Tibial nerve (tissue), 4 donors: ENCODE measurements at places on chromosomes 4 and X.

DNA sequence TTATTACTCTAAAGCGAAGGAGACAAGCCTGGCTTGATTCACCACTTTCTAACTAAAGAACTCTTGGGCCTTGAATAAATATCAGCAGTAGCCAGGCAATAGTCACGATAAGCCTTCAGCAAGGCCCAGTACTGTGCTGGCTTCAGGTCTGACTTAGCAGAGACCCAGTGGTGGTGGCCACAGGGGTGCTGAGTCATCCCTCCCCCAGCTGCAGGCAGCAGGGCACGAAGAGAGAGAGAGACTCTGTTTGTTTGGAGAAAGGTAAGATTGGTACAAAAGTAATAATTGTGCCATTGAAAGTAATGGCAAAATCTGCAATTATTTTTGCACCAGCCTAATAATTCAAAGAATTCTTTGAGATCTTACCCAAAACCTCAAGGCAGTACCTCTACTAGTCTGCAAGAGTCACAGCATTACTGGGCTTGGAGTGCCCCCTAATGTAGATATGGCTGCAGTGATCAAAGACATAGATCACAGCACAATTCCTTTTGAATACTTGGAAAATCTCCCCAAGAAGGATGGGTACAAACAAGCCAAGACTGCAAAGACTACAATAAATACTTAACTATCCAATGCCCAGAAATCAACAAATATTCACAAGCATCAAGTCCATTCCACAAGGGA, 159.5 kb upstream of the USP38 start:
- no peak for DNase-seq

GRCh38 chr4:180060159-180060889, 2182.9 kb upstream of the TENM3 start:
- DNase-seq: no peak

DNA sequence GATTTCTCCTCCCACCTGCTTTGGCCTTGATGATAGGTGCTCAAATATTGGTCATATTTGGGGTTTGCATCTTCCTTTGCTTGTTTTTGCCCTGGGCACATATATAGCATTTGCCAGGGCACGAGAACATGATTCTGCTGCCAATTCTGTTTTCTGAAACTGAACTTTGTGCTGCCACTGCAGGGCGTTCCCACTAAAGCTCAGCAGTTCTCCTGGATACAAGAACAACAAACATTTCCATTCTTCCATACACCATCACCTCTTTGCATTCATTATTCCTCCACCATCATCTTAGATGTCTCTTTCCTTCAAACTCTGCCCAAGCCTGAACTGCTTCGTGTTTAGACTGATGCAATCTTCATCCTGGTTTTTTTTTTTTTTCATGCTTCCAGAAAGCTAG, 36.3 kb upstream of the GATB start:
- no peak for DNase-seq

DNA sequence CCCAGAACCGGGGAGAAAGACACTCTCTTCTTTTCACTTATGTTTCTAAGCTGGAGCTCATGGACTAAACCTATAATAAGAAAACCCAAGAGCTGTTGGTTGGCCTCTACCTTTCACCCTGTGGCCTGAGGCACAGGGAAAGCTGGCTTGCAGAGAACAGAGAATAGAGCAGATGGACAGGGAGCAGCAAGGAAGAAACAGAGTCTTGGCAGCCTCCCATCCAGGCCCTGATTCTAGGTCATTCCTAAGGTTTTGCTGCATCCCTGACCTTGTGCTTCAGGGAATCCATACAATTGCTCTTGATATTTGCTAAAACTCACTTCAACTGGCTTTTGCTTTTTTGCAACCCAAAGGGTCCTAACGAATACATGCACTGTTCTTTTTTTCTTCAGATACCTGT, 87.8 kb downstream of the SMIM20 start:
- no peak for DNase-seq

DNA sequence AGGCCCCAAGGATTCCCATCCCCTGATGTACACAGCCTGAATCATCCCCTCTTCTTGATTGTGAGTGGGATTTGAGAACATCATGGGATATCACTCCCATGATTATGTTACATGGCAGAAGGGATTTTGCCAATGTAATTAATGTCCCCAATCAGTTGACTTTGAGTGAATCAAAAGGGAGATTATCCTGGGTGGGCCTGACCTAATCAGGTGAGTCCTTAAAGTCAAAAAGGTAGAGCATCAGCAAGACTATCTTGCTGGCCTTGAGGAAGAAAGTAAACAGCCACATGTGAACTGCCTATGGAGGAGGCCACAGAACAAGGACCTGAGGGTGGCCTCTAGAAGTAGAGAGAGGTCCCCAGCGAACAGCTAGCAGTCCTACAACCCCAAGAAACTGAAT, 203.1 kb upstream of the ATP6AP2 start:
- DNase-seq: no peak

- no peak for DNase-seq
These were observed 311.8 kb downstream of the PPP3CA start for GRCh38 chr4:101035487-101035886.

- DNase-seq: no peak
These were observed 285.5 kb downstream of the PDGFC start for GRCh38 chr4:156686120-156686519.

- DNase-seq: peak; percentile 11
These were observed 40.0 kb upstream of the TEX13A start for GRCh38 chrX:105260291-105261043.

- no peak for DNase-seq
These were observed 22.5 kb downstream of the FAM241A start for GRCh38 chr4:112167794-112168193.

GRCh38 chr4:95092766-95093165, 335.0 kb downstream of the BMPR1B start:
- peak; percentile 19 for DNase-seq

DNA sequence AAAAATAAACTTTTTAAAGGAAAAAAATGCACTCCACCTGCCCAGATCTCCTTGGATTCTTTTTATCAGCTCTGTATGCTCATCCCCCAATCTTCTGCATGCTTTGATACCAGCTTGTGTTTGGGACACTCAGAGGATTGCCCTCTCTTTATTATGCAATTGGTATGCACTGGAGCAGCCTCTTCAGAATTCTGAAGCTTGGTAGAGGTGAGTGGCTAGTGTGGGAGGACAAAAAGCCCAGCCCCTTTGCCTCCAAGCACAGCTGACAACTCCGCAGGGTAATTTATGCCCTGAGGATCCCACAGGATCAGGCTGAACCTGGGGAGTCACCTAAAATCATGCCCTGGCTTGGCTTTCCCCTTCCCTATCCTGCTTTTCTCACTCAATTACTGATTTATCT, 16.7 kb downstream of the IL21 start:
- DNase-seq: no peak

DNA sequence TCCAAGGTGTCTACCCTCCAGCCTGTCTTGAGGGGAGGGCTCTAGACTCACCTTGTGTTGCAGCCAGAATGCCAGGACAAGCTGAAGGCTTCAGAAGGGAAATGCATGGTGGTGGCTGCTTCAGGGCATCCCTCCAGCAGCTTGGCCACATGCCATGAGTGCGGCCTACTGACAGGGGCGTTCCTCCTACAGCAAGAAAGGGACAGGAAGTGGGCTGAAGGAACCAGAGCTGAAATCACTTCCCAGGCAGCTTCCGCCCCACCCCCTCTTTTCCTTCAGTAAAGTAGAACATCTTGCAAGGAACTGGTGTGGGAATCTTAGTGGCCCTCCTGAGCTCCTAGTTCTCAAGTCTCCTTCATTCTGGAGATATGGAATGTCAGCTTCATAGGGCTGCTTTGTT, 167.5 kb upstream of the DGKK start:
- no peak for DNase-seq

- DNase-seq: no peak
These were observed 24.4 kb downstream of the SPACA5B start for GRCh38 chrX:48154796-48155195.

DNA sequence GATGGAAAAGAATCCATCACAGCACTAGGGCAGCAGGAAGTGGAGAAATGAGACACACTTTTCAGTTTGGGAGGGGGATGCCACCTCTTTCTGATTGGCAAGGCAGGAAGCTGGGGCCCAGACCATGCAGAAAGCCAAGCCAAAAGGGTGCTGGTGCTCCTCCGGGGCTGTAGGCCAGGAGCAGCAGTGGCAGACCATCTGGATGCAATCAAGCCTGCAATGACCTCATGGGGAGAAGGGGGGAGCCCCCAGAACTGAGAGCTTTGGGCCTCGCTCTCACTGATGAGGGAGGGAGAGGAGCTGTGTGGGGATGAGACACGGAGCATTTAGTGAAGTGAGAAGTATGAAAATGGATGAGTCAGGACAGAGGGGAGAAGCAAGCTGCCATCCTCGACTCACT, 141.3 kb upstream of the NALF2 start:
- DNase-seq: no peak

DNA sequence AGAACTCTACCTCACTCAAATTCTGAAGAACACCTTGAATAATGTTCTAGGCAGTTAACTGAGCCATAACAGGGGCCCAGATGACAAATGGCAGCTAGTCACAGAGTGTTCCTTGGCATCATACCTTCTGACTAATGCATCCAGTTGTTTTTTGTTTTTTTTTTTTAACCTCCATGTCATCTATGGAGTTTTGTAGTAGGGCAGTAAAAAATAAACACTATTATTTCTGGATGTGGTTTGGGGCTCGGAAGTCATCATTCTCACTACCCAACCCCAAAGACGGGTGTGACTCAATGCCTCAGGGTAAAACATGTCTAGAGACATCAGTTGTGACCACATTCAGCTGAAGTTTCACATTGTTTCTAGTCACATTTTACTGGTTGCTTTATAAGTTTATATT, 31.2 kb upstream of the MCF2 start:
- DNase-seq: no peak

DNA sequence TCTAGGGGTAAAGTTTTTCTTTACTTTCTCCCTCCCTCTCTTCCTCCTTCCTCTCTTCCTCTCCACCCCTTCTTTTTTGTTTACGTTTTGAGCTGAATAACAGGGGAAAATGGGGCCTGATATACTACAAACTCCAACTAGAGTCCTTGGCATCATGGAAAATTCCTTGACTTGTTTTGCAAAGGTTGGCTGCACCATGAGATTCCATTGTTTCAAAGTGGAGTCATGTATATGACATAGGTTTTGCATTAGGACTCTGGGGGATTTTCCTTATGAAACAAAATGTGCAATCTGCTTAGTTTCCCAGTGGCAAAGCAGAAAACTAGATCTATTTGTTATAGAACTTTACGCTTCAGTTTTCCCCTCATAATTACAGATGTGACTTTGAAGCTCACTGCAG, 233.5 kb upstream of the PGRMC2 start:
- no peak for DNase-seq

DNA sequence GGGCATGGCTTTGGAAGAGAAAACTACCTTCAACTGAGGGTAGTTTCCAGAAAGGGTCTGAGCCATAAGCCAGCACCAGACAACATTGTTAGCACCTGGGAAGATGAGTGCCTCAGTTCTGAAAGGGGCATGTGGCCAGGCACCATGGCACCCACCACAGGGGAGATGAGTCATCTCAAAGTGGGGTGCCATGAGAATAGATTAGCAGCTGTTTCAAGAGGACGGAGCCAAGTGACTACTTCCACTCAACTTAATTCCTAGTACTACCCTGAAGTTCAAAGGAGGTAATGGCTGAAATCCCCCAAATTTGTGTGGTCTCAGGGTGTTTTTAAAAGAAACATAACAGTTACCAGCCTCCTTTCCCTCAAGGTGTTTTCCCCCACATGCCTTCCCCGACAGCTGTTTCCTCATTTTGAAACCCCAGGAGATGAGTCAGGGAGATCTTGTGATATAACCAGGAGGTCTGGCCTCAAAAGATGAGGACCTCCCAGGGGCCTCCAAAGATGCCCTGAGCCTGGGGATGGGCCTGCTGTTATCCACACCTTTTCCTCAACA, 27.8 kb upstream of the FTHL17 start:
- DNase-seq: no peak

- DNase-seq: no peak
These were observed 179.7 kb upstream of the TET2 start for GRCh38 chr4:104967034-104967401.

DNA sequence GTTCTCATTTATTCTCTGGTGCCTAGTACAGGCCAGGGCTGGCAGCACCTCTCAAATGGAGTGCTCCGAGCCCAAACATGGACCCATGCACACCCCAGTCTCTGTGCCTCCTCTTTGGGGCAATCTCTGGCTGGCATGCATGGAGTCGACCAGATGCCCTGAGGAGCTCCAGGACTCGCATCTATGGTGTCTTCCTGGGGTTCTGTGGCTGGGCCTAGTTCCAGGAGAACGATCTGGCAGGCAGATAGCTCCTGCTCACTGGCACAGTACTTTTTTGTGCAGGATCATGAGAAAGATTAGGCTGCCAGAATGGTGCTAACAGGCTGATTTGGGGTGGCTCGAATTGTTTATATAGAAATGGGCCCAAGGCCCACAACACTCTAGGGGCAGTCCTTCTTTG, 72.0 kb upstream of the PJA1 start:
- DNase-seq: no peak

DNA sequence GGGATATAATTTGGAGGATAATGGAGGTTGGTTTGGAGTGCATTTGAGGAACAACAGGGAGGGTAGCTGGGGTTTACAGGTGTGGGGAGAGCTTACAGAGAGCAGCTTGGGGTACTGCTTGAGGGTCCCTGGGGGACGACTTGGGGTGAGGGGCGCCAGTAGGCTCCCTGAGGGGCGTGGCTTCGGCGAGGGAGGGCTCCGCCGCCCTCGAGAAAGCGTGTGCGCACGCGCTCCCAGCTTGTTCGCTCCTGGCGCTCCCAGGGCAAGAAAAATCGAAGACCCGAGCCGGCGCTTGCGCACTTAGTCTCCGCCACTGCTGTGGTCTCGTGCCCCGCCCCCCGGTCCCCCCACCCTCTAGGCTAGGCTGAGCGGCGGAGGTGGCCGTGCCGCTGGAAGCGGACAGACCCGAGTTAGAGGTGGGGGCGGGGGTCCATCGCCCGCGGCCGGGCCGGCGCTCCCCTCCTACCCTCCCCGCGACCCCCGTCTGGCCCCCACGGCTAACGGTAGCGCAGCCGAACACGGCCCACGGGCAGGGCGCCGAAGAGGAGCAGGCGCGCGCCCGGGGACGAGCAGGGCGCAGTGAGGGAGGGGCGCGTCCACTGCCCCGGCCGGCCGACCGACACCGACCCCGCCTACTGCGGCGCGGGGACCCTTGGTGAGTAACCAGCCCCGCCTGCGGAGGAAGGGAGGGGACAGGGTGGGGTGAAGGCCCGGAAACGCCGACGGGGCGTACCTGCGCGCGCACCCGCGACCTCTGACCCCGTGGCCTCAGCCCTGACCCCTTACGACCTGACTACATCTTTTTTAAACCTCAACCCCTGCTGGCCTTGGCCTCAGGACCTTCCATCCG, 5.4 kb upstream of the CCDC120 start:
- no peak for DNase-seq

GRCh38 chr4:77849278-77849965, 13.2 kb upstream of the MRPL1 start:
- no peak for DNase-seq

DNA sequence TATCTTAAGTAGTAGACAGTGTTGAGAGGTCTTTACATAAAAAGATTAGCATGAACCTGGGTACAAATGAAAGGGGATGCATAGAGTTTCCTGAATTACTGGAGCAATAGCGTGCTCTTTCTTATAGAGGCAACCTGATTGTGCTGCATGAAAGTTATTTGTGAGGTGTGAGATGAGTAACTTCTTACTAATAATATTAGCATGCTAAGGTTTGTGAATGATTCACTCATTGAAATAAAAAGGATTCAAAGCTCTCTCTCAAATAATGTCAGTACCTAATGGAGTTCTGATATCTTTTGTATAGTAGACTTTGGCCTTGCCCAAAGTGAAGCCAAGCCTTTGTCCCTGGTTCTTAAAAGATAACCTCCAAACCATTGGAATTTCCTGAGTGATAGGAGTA, 131.0 kb upstream of the CXXC4 start:
- no peak for DNase-seq

- no peak for DNase-seq
These were observed 1.1 kb downstream of the LAGE3 start for GRCh38 chrX:154477891-154478477.
